ENCODE measurements at places on chromosomes 11 and 22. TPM values are rescaled to one million over a fixed set of nuclear protein-coding genes. Genes with fewer than 3 reads are reported as not detected.

MS4A15 gene
- total RNA-seq, result not detected

GRAP2 gene
- total RNA-seq, result not detected

TRIM6 gene
- 6.5 TPM for total RNA-seq

DDI1 gene
- not detected for total RNA-seq

YPEL1 gene
- 0.50 TPM for total RNA-seq

SAA4 gene
- not detected for total RNA-seq

OR5A1 gene
- total RNA-seq, result not detected

POU2AF3 gene
- 0.12 TPM for total RNA-seq

KDM4D gene
- total RNA-seq, result 1.4 TPM

SUSD2 gene
- total RNA-seq, result 8.6 TPM

CYTH4 gene
- 0.12 TPM for total RNA-seq

TPCN2 gene
- 14.1 TPM for total RNA-seq

DRAP1 gene
- 580 TPM for total RNA-seq

CD3E gene
- total RNA-seq, result not detected

RGL4 gene
- total RNA-seq, result not detected

SCGB1D4 gene
- not detected for total RNA-seq

TRABD gene
- 33.0 TPM for total RNA-seq

ISX gene
- not detected for total RNA-seq

XKR3 gene
- not detected for total RNA-seq

MAP6 gene
- 1.1 TPM for total RNA-seq

ROM1 gene
- 2.9 TPM for total RNA-seq

DEFB131B gene
- not detected for total RNA-seq

ZP1 gene
- not detected for total RNA-seq

MYH9 gene
- 797 TPM for total RNA-seq

PHOX2A gene
- total RNA-seq, result not detected

FIBIN gene
- 65.4 TPM for total RNA-seq

LRRC32 gene
- total RNA-seq, result 7.5 TPM

TRIM21 gene
- 21.6 TPM for total RNA-seq

OR5T3 gene
- not detected for total RNA-seq

PVALB gene
- not detected for total RNA-seq

NCF4 gene
- total RNA-seq, result not detected

KLHL35 gene
- 1.7 TPM for total RNA-seq

APOA1 gene
- total RNA-seq, result 0.62 TPM

ANO3 gene
- 1.00 TPM for total RNA-seq

PSMD13 gene
- total RNA-seq, result 118 TPM

TMPRSS4 gene
- total RNA-seq, result not detected

DCUN1D5 gene
- total RNA-seq, result 69.1 TPM

CABP7 gene
- total RNA-seq, result not detected

CACNA1I gene
- not detected for total RNA-seq

C22orf31 gene
- not detected for total RNA-seq

DDX10 gene
- 29.0 TPM for total RNA-seq

FZD4 gene
- 29.1 TPM for total RNA-seq

CARD10 gene
- 1.2 TPM for total RNA-seq

SLC25A22 gene
- 23.4 TPM for total RNA-seq

DAGLA gene
- 3.8 TPM for total RNA-seq

CDC42BPG gene
- total RNA-seq, result 0.11 TPM

C11orf42 gene
- total RNA-seq, result not detected

TREH gene
- total RNA-seq, result under 0.01 TPM
